ENCODE measurements at places on chromosomes 12 and 14. TPM values are rescaled to one million over a fixed set of nuclear protein-coding genes. Genes with fewer than 3 reads are reported as not detected.

GRCh38 chr12:132061641-132062430, 82.3 kb downstream of the DDX51 start:
- H3K4me1 ChIP-seq = no peaks in the 10 kb centered on the region
- no peak overlapping the region for H3K27ac ChIP-seq
- H3K36me3 ChIP-seq = peaks cover 94% of the 10 kb centered on the region

GRCh38 chr14:61531465-61532122, 163.7 kb upstream of the HIF1A start:
- H3K27me3 ChIP-seq = no peaks in the 10 kb centered on the region
- H3K27ac ChIP-seq = peak overlapping the region; percentile 90
- H3K36me3 ChIP-seq = no peaks in the 10 kb centered on the region
- peaks cover 42% of the 10 kb centered on the region for H3K4me1 ChIP-seq

- no peaks in the 10 kb centered on the region for H3K36me3 ChIP-seq
- no peak overlapping the region for H3K4me3 ChIP-seq
- peak; percentile 44 for DNase-seq
- no peak overlapping the region for H3K27ac ChIP-seq
- no peaks in the 10 kb centered on the region for H3K4me1 ChIP-seq
These were observed 12.9 kb upstream of the OXA1L start for GRCh38 chr14:22753586-22753985.

DNA sequence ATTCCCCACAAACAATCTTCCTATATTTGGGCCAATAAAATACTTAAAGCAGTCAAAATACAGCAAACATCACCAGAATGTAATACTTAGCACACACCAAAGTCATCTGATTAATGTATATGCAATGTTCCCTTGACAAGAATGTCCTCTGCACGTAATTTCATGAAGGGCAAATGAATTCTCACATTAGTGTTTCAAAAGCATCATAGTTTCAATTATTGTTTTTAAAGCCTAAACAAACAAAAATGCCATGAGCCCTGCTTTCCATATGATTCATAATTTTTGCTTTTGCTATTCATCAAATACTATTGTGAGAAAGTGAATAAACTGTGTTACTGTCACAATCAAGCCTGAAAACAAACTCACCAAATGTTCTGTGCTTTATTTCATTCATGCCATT, 156.0 kb downstream of the EPS8 start:
- peaks cover 9% of the 10 kb centered on the region for H3K36me3 ChIP-seq
- H3K27ac ChIP-seq = no peak overlapping the region
- no peak for DNase-seq
- H3K4me3 ChIP-seq = no peak overlapping the region
- H3K27me3 ChIP-seq = no peaks in the 10 kb centered on the region

GRCh38 chr12:269191-269590, 6.6 kb upstream of the SLC6A13 start:
- H3K4me1 ChIP-seq = no peaks in the 10 kb centered on the region
- no peak overlapping the region for H3K27ac ChIP-seq
- DNase-seq = no peak
- H3K4me3 ChIP-seq = no peak overlapping the region

- no peaks in the 10 kb centered on the region for H3K36me3 ChIP-seq
- peak overlapping the region; percentile 93 for H3K27ac ChIP-seq
- peaks cover 3% of the 10 kb centered on the region for H3K27me3 ChIP-seq
- H3K4me3 ChIP-seq = peak overlapping the region; percentile 62
These were observed 883 bp upstream of the TBC1D15 start for GRCh38 chr12:71838676-71839075.

HOXC4 gene
- 2.6 TPM for polyA plus RNA-seq

GRCh38 chr12:32139064-32139421, 32.4 kb downstream of the BICD1 start:
- H3K4me3 ChIP-seq = peak overlapping the region; percentile 51
- H3K4me1 ChIP-seq = peaks cover 6% of the 10 kb centered on the region
- no peaks in the 10 kb centered on the region for H3K27me3 ChIP-seq
- DNase-seq = no peak
- peak overlapping the region; percentile 48 for H3K27ac ChIP-seq

KLRK1 gene
- polyA plus RNA-seq = 2.4 TPM

NEUROD4 gene
- not detected for polyA plus RNA-seq

Measured in stomach (tissue), 19 donors.